Umbilical cord (tissue), 2 donors: ENCODE measurements at places on chromosomes 3 and 15. TPM values are rescaled to one million over a fixed set of nuclear protein-coding genes. Genes with fewer than 3 reads are reported as not detected.

- no peak for DNase-seq
Observed at GRCh38 chr3:153103406-153103945, 58.5 kb upstream of the RAP2B start.

DNA sequence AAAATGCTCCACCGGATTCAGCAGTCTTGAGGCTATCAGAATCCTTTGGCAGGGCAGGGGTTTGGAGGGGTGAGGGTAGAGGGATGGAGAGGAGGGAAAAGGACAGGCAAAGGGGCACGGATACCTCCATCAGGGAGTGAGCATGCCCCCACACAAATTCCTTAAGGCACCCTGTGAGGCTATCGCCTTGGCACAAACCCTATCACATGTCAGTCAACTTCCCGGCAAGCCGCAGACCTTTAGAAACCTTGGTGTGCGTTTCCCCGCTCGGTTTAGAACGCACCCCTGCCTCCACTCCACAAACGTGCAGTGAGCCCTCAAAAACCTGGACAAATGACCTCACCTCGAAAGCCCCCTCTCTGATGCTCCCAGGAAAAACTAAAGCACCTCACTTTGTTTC is 422 bp upstream of the SETMAR start:
- DNase-seq, result no peak

DNA sequence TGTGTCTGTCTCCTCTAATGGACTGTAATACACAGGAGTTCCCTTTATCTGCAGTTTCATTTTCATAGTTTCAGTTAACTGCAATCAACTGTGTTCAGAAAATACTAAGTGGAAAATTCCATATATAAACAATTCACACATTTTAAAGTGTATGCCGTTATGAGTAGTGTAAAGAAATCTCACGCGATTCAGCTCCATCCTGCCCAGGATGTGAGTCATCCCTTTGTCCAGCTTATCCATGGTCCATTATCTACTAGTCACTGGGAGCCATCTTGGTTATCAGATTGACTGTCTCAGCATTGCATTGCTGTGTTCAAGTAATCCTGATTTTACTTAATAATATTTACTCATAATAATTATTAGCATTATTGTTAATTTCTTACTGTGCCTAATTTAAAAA is 14.5 kb downstream of the ZPLD1 start:
- DNase-seq, result no peak

DNA sequence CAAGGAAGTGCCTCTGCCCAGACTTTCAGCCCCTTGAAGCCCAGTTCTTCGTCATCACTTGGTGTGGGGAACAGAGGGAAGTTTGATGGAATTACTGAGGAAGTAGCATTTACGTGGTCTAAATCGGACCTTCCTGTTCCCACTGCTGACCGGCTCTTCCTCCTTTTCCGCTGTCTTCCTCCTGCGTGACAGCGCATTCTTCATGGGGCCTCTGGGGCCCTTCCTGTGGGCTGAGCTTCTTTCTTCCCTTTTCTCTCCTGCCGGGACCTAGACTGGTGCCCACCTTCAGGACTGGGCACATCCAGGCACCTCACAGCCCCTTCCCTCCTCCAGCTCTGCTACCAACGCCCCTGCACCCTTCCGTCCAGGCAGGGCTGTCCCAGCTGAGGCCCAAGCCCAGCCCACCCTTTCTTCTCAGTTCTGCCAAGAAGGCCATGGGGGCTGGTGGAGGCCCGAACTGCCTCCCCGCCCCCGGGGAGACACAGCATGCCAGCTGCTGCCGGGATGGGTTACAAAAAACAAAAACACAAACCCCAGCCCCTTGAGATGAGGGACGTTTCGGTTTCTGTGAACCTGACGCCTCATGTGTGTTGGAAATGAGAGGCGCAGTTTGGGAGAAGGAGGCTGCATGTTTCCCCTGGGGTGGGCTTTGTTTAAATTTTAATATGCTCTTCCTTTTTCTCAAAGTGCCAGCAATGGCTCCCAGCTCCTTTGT is 19.1 kb downstream of the ZNF710 start:
- DNase-seq, result peak; percentile 32

- DNase-seq, result no peak
Observed at GRCh38 chr3:135755330-135756105, 210.0 kb upstream of the PPP2R3A start.

- no peak for DNase-seq
Observed at GRCh38 chr3:147356909-147357900, 49.1 kb downstream of the ZIC4 start.

DNA sequence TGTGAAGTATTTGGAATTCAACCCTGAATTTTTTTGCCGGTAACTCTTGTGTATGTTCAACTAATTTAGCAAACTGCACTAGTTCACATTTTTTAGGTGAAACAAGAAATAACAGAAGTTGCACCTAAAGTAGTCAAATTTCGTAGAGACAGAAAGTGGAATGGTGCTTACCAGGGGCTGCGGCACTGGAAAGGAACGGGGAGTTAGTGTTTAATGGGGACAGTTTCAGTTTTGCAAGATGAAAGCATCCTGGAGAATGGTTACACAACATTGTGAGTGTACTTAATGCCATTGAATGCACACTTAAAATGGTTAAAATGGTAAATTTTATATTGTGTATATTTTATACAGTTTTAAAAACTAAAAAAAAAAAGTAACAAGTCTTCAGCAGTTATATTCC is 27.4 kb downstream of the PPARG start:
- DNase-seq, result no peak

DNA sequence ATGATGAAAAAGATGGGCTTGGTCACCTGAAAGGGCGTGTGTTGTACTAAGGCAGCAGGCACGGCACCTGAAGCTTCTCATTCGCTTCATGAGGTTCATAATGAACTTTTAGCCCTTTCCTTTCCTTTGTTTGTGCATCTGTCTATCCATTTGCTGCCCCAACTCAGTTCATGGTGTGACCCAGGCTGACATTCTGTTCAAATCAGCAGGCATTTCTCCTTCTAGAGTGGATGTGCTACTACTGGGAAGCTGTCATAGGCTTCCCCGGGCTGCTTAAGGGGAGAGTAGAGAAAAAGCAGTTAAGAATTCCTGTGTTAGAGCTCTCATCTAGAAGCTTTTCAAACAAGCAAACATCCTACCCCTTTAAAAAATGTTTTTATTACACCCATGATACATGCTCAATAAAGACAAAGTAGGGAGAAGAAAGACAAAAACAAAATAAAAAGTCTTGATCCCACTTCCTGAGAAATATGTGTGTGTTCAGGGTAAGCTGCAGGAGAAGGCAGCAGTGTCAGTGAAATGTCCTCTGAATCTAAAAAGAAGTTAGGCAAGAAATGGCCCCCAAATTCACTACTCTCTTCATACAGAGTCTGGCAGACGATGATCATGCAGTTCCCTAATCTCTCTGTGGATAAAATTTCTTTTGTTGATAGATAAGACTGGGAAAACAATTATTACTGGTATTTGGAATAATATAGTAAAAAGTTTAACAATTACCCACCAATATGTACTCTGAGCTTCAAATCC is 136.9 kb upstream of the PFN2 start:
- peak; percentile 48 for DNase-seq

GRCh38 chr3:23263796-23264195 is 60.7 kb downstream of the UBE2E2 start:
- no peak for DNase-seq

DNA sequence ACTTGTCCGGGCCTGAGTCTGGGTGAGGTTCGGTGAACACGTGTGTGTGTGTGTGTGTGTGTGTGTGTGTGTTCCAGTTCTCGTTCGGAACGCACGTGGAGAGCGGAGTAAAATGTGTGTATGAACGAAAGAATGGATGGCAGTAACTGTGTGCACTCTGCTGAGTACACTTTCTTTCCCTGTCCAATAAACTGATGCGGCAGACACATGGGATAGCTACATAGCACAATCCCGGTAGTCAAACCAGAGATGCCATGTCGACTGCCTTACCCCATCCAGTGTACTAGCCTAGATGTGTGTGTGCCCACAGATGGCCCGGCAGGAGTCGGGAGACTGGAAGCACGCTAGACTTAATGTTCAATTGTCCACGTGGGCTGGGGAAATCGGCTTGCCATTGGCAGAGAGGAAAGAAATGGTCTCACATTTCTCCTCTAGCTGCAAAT is 507 bp upstream of the GOLIM4 start:
- DNase-seq, result no peak

GRCh38 chr3:149247929-149248691 is 26.5 kb upstream of the CP start:
- DNase-seq, result no peak

- DNase-seq, result no peak
Observed at GRCh38 chr3:182046166-182046764, 334.5 kb downstream of the SOX2 start.

DNA sequence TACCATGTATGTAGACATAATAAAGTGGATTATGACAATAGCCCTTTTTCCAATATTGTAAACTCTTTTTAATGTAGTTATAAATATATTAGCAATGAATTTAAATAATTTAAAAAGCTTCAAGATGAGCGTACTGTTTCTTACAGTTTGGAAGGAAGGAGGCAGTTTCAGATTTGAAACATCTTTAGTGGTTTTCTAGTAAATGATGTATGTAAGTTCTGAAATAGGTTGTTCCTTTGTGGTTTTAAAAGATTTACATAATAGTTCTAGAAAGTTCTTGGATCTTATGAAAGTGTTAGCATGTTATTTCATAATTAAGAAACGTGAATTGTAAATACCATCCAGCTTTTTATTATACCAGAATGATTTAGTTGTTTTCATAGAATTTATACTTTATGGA is 16.0 kb downstream of the DNAJC19 start:
- no peak for DNase-seq

GRCh38 chr3:117059956-117060270 is 350.3 kb downstream of the TUSC7 start:
- no peak for DNase-seq

DNA sequence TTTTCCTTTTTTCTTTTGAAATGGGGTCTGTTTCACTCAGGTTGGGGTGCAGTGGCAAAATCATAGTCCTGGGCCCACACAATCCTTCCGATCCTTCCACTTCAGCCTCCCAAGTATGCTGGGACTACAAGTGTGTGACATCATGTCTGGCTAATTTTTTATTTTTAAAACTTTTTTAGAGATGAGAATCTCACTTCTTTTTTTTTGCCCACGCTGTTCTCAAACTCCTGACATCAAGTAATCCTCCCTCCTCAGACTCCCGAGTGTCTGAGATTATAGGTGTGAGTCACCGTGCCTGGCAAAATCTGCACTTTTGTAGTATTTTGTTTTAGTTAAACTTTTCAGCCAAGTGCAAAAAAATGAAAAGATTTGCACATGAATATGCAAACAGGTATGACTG is 171.0 kb downstream of the FNDC3B start:
- DNase-seq, result peak; percentile 64

- peak; percentile 26 for DNase-seq
Observed at GRCh38 chr3:158217992-158218391, 108.1 kb downstream of the RSRC1 start.

- DNase-seq, result no peak
Observed at GRCh38 chr3:12918231-12918630, 76.9 kb upstream of the RPL32 start.

DNA sequence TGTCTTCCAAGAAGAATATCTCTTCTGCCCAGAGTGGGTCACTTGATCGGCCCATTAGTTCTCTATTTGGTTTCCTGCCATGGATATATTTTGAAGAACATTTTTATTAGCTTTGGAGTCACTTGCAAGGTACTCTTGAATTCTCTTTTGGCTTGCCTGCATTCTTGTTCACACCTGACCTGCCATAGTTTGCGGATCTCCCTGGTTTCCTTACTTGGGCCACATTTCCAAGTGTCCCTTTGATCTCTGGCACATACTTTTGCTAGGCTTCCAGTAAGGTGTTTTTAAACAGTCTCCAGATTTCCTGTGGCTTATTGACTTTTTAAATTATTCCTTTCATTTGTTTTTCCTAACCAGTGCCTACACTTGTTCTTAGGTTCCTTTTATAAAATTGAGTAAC is 488.5 kb upstream of the MDFIC2 start:
- DNase-seq, result no peak

GRCh38 chr3:11021611-11022011 is 29.1 kb downstream of the SLC6A1 start:
- no peak for DNase-seq

GRCh38 chr3:29789686-29790085 is 508.8 kb downstream of the RBMS3 start:
- no peak for DNase-seq

GRCh38 chr3:87272718-87273341 is 3.6 kb downstream of the POU1F1 start:
- no peak for DNase-seq

CFAP161 gene
- total RNA-seq, result 0.96 TPM

TMEM108 gene
- total RNA-seq, result 6.0 TPM

CISH gene
- 5.5 TPM for total RNA-seq

RTP3 gene
- total RNA-seq, result 1.2 TPM

ANKUB1 gene
- 40.9 TPM for total RNA-seq
